Natural killer cell treated with Interleukin-12 subunit alpha and Interleukin-12 subunit beta and Interleukin-15 and Interleukin-18, amount 100 ng/mL, for 72 hours (primary cell): ENCODE measurements at places on chromosomes 3 and 15.

DNA sequence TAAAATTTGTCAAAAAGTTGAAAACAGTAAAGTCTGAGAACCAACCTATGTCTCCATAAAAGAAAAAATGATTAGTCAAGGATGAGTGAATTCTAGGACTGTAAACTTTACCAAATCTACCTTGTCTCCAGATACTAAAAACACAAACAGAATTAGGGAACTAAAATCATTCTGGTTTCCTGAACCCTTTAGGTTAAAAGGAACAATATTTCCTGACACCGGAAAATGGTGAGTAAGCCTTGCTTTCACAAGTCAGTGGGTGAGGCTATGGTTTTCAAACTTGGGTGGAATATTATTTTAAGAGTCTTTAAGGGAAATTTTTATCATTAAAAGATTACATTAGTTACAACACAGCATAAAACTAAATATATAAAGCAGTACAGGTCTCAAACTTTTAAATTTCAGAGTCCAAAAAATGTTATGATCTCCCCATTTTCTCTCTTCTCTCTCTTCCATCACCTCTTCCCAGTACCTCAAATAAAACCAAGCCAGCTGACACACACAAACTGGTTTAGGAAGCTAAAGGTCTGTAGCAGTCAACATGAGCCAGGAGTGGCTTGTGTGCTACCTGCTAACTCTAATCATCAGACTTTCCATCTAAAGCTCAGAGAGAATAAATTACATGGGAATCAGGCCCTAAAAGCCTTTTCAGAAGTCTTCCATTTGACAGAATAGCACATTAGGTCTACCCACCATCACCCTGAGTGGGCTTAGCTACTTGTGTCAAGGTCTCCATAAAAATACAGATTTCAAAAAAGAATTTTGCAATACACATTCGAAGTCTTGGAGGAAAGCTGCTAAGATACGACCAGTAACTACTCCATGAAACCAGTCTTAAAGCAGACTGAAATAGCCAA is 2.2 kb downstream of the SLC12A6 start:
- no peaks in the 10 kb centered on the region for H3K36me3 ChIP-seq
- peak overlapping the region; percentile 96 for H3K4me3 ChIP-seq
- H3K27ac ChIP-seq: peak overlapping the region; percentile 84
- DNase-seq: no peak
- H3K27me3 ChIP-seq: no peaks in the 10 kb centered on the region

DNA sequence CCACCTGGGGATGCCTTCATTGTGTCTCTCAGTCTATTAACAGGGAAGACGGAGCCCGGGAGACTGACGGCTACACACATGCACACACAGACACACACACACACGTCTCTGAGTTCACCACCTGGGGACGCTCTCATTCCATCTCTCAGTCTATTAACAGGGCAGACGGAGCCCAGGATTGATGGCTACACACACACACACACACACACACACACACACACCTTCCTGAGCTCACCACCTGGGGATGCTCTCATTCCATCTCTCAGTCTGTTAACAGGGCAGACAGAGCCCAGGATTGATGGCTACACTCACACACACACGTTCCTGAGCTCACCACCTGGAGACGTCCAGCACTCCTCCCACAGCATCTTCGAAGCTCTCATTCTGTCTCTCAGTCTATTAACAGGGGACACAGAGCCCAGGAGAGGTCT is 143.9 kb downstream of the OR4M2 start:
- peak overlapping the region; percentile 99 for H3K27ac ChIP-seq
- DNase-seq: peak; percentile 35
- no peaks in the 10 kb centered on the region for H3K27me3 ChIP-seq
- no peak overlapping the region for H3K4me3 ChIP-seq
- H3K4me1 ChIP-seq: peaks cover 37% of the 10 kb centered on the region

- H3K4me1 ChIP-seq: peaks cover 4% of the 10 kb centered on the region
- no peak overlapping the region for H3K27ac ChIP-seq
- H3K4me3 ChIP-seq: no peak overlapping the region
- peaks cover 4% of the 10 kb centered on the region for H3K36me3 ChIP-seq
- peaks cover 8% of the 10 kb centered on the region for H3K27me3 ChIP-seq
- no peak for DNase-seq
These were observed 116.7 kb downstream of the STAC start for GRCh38 chr3:36496684-36497633.

DNA sequence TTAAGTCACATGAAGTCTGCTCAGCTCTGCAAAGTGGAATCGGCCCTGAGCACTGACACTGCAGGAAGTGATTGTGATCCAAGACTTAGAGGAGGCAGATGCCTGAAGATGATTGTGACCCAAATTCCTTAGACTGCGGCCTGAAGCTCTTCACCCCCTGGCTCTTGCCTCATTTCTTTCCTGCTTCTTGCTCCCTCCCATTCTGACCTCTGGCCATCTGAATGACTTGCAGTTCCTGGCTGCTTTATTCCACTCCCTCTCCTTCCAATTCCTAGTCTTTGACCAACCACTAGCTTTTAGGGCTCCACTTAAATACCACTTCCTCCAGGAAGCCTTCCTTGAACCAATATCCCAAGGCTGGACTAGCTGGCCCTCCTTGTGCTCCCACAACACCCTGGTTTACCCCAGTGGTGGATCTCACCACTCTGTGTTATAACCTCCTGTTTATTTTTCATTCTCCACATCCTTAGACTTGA is 9.9 kb upstream of the EPB42 start:
- peaks cover 3% of the 10 kb centered on the region for H3K27me3 ChIP-seq
- no peak overlapping the region for H3K27ac ChIP-seq
- peaks cover 4% of the 10 kb centered on the region for H3K4me1 ChIP-seq
- no peak overlapping the region for H3K4me3 ChIP-seq
- DNase-seq: no peak

- DNase-seq: no peak
- peak overlapping the region; percentile 8 for H3K27ac ChIP-seq
- H3K4me1 ChIP-seq: peaks cover 37% of the 10 kb centered on the region
- no peak overlapping the region for H3K4me3 ChIP-seq
These were observed 70.4 kb downstream of the KLF13 start for GRCh38 chr15:31396881-31397560.

GRCh38 chr3:188482929-188483328 is 329.0 kb downstream of the LPP start:
- H3K36me3 ChIP-seq: peaks cover 23% of the 10 kb centered on the region
- H3K4me1 ChIP-seq: peaks cover 26% of the 10 kb centered on the region
- DNase-seq: no peak
- H3K27ac ChIP-seq: peak overlapping the region; percentile 50
- H3K27me3 ChIP-seq: no peaks in the 10 kb centered on the region

GRCh38 chr3:53149699-53150098 is 11.3 kb upstream of the PRKCD start:
- no peaks in the 10 kb centered on the region for H3K36me3 ChIP-seq
- peaks cover 6% of the 10 kb centered on the region for H3K27me3 ChIP-seq
- no peaks in the 10 kb centered on the region for H3K4me1 ChIP-seq
- DNase-seq: peak; percentile 23
- no peak overlapping the region for H3K4me3 ChIP-seq
- no peak overlapping the region for H3K27ac ChIP-seq

DNA sequence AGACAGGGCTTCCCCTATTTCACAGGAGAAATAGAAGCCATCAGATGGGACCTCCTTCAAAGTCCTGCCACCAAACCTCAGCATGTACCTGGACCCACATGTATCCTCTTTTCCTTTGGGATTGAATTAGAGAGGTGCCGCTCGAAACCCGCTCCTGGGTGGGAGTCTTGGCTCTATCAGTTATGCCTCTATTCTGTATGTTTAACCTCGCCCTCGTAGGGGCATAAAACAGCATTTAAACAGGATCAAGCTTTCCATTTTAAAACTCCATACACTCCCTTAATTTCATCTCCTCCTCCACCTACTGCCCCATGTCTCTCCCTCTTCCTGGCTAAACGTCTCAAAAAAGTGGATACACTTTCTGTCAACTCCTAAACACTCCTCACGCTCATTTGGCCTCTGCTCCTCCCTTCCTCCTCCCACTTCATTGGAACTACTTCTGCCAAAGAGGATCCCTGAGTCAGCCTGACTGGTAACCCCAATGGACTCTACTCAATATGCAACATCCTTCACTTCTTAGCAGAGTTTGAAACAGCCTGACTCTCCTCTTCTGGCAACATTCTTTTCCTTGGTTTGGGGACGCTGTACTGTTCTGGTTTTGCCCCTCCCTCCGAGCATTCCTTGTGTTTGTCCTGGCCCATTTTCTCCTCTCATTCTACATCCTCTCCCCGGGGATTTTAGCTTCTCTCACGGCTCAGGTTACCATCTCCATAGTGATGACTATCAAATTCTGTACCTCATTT is 23.0 kb upstream of the MUC20 start:
- no peak overlapping the region for H3K27ac ChIP-seq
- no peak overlapping the region for H3K4me3 ChIP-seq
- H3K4me1 ChIP-seq: peaks cover 15% of the 10 kb centered on the region

DNA sequence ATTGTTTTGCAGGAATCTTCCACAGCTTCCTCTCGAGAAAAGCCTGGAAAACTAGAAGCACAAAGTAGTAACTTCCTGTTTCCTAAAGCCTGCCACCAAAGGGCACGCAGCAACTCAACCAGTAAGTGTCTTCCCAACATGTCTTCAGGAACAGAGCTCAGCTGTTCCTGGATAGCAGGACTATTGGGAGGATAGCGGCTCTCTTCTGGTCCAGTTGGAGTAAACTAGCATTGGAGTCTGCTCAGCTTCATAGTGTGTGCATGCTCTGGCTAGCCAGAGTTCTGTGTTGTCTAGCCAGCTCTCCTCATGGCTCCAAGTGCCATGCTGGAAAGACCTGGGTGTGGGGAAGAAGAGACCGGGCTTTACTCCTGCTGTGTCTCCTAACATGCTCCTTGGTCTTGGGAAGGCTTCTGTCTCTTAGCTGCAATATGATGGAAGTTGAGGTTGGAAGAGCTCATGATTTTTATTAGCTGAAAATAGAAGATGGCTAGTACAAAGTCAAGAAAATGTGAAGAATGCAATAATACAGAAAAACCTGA is 63.1 kb downstream of the IL16 start:
- no peaks in the 10 kb centered on the region for H3K36me3 ChIP-seq
- DNase-seq: no peak
- no peak overlapping the region for H3K4me3 ChIP-seq
- H3K4me1 ChIP-seq: no peaks in the 10 kb centered on the region
- H3K27ac ChIP-seq: no peak overlapping the region
